ENCODE measurements at places on chromosomes 12 and 14.

DNA sequence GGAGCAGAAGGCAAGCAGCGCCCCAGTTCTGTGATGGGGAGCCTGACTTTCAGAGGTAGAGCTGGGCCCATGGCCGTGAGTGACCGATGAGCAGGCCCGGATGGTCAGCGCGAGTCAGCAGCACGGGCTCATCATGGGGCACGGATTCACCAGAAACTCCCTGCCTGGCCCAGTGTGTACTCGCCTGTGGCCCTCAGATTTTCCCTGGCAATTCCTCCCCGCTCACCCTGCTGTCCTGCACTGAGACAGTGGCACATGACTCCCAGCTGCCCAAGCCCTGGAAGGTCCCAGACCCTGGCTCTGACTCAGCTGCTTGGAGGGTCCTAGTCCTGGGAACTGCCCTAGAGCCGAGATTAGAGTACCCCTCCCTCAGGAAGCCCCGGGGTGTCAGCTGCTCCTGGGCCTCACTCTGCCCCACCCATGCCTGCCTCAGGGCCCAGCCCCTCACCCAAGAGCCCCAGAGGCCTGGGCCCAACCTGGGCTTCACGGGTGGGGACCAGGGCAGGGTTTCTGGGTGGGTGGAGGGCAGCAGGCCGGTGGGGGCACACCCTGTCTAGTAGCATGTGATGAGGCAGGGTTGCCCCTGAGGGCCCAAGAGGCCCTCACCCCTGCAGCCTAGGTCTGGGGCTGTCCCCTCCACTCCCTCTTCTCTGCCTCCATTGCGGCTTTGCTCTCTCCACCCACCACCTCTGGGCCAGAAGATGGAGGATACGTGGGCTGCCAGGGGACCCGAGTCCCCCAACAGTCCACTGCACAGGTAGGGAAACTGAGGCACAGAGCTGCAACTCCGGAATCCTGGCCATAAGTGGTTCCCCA is 8.4 kb downstream of the TRMT61A start:
- no peak for DNase-seq

DNA sequence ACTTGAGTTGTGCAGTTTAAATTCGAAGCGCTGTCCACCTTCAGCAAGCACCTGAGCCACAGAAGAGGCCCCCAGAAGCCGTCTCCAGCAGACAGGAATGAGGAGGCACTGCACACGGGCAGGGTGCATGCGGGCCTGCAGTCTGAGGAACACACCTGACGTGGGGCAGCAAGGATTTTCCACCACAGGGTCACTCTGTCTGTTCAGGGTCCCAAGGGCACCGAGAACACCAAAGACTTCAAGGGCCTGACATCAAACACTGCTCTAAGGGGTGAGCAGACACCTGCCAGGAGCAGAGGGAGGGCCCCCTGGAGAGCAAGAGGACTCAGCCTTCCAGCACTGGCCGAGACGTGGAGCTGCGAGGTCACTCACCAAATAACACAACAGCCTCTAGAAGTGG is 99.7 kb upstream of the C14orf180 start:
- DNase-seq = no peak

DNA sequence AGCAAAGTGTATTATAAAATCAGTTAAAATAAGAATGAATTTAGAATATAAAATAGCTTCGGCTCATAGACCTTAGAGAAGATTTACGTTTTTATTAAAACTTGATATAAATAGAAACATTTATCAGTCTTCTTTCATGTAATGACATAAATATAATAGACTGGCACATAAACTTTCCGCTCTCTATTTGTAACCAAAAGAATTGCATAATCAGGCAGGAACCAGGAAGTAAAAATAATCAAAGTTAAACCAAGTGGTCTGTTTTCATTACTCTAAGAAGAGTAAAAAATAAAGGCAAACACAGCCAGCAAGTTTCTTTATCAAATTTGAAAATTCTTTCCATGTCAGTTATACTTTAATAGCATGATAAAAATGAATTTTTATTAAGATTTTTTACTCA is 46.3 kb upstream of the ATP2A2 start:
- no peak for DNase-seq

DNA sequence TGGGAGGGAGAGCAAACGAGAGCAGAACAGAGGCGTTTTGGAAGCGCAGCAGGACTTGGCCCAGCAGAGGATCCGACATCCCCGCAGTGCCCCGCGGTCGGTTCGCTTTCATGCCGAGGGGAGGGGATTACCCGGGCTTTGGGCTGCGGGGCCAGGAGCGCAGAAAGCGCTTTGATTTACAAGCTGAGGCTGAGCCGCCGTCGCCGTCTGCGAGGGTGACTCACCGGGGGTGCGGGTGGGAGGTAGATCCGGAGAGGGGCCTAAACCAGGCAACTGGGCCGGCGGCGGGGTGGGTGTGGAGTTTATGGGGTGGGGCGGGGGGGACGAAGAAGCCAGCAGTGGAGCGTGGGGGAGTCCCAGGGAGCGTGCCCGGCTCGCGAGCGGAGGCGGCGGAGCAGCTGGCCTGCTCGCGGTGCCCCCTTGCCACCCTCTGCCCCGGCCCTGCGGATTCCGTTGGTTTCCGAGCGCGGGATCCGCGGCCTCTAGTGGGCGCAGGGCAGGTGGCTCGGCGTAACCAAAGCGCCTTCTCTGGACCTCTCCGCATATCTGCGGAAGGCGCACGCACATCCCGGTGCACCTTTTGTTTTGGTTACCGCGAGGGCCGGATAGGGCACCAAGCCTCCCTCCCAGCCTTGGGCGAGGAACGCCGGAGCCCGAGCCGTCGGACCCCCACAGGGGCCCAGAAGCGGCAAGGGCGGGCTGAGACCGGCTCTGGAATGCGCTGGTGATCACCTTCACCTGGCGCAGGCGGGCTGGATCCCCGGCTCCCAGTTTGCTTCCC is 2.6 kb downstream of the SIX4 start:
- no peak for DNase-seq

DNA sequence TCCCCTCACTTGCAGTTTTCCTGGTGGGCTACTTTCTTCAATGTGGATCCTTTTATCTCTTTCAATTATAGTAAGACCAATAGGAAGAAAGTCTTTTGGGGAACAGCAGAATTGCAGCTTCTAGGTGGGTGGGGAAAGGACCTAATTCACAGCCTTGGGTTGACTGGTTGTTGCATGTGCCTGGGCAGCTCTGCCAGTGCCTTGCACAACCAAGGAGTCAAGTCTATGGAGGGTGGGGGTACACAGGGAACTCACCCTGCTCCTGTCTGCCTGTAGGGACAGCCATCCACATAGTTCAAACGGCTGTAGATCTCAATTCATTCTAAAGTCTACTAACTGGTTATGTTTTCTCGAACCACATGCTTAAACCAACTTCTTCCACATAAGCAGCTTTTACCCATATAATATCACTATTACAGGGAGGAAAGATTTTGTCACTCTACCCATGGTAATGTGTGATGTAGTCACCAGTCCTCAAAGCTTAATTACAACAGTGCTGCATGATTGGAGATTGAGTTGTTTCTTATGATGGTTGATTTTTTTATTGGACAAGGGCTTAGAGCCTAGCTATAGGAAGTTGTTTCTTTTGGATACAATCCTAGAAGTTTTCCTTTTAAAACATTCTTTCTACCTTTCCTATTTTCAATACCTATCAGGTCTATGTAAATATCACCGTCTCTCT is 117.7 kb upstream of the FRMD6 start:
- no peak for DNase-seq

DNA sequence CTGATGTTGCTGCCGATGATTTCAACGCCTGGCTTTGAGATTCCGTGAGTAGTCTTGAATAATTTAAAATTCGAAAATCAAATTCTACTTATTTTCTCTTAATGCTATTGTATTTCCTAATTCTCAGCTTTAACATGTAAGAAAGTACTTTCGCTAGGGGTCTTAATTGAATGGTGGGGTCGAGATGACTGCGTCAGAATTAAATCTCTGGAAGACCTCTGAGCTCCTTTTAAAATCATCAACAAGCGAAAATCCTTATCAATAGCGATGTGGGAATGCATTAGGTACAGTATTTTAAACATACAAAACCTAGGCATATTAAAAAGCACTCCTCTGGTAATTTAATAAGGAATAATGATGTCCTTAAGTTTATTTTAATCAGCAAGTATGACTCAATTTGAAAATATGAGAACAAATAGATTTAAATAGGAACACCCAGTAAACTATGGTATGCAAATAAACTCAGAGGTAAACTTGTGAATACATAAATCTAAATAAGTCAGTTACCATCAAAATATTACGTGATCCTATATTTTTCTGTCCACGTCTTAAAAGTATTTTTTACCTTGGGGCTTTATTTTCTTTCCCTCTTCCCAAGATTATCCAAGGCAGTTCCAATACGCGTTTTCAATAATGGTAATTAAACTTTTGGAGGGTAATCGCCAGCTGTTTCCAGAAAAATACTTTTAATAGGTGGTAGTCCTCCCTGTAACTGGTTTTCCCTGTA is 1.4 kb downstream of the FOXA1 start:
- no peak for DNase-seq

DNA sequence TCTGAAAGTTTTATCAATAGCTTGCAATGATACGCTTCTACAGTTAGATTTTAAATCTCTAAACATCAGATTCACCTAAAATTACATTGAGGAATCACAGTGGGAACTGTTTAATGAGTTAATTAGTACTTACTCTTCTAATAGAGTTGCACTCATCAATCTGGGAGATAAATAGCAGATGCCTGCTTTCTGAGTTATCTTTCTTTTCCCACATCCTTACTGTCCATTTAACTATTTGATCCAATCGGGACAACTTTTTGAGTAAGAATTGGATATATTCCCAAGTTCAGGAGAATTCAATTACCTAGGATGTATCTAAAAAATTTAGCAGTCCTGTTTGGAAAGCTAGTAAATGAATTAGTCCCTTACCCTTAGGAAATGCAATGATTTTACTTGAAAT is 162.3 kb downstream of the KCNH5 start:
- no peak for DNase-seq
